ENCODE measurements at places on chromosomes 3 and 15.

GRCh38 chr3:52299879-52300611, 12.4 kb downstream of the GLYCTK start:
- peak; percentile 34 for DNase-seq

GRCh38 chr3:172152874-172153273, 113.5 kb downstream of the FNDC3B start:
- DNase-seq, result peak; percentile 67

DNA sequence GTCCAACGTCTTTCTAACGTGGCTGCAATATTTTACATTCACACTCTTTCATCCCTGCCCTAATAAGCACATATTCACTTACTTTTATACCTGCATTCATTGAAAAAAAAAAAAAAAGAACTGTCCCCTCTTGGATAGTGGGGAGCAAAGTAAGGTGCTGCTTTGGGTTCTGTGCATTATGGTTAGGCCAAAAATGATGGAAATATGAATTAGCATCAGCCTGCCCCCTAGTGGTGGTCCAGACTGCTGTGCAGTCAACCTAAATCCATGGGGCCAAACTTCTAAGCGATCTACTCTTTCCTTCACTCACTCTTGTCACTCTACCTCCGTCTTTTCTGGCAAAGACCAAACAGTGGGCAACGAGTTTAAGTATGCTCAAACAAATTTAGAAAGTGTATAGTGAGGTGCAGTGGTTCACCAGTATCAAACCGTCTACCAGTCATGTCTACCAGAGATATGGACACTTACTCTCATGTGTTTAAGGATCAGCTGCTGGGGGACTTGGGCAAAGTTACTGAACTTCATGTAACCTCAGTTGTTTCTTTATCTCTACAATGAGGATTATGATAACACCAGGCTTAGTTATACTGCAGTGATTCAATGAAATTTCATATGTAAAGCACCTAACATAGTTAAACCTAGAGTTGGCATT, 61.5 kb upstream of the GRM7 start:
- no peak for DNase-seq

DNA sequence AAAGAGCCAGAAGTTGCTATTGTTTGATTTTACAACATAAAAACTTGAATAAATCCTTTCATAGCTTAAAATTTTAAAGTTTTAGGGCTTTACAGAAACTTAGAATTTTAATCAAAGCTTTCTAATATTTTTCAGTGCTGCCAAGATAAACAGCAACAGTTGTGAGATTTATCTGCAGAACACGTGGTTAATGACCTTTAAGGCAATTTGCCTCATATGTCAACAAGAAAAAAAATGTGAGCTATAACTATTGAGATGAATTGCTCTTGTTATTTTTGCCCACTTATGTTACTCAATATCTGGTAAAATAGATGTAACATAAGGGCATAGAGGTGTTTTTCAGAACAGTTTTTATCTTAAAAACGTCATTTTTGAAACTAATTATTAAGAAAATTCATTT, 96.7 kb upstream of the NECTIN3 start:
- DNase-seq, result no peak

DNA sequence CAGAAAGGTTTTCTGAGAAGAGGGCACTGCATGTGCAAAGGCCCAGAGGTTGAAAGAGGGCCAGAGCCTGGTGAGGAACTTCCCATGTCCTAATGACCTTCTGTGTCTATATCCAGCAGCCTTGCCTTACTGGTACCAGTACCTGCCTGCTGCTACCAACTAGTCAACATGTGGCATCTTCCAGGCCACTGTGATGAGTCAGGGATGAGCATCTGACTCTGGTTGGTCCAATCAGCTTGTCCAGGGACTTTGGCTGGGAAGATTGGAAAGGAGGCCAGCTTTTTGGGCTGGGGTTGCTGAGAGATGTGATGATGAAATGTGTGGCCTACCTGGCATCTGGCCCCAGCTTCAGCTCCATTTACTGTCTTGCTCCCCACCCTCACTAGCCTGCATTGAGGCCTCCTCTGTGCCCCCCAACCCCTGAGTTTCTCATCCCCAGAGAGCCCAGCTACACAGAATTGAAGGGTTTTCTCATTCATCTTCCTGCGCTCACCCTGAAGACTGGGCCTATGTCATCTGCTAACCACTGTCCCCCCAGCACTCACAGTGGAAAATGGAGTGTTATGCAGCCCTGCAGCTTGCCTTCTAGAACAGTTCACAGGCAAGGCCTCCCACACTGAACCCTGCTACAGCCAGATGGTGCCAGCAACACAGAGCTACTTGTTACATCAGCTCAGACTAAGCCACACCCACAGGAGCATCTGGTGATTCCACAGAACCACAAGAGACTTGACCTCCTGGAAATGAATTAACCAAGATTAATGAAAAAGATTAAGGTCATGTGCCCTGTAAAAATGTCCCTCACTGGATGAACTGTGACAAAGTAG, 1.3 kb upstream of the TWF2 start:
- DNase-seq, result peak; percentile 98

DNA sequence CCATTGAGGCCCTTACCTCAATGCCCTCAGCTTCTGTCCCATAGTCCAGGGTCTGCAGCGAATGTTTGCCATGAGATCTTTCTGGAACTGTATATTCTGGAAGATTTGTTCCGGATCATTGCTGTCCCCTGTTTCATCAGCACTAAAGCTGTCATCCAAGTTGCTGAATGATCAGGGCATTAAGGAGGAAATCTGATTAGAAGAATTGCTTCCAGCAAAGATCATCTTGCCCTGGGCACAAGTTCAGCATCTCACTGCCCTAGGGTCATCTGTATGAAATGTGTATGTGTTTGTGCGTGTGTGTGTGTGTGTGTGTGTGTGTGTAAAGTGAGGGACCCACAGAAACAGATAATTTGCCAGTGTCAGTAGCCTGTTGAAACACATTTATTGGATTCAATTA, 1.4 kb downstream of the TMC3 start:
- DNase-seq, result no peak

- DNase-seq, result no peak
Measured at GRCh38 chr3:94716326-94717018, 653.6 kb downstream of the NSUN3 start.

- DNase-seq, result peak; percentile 96
Measured at GRCh38 chr3:30227571-30228301, 378.7 kb upstream of the TGFBR2 start.

DNA sequence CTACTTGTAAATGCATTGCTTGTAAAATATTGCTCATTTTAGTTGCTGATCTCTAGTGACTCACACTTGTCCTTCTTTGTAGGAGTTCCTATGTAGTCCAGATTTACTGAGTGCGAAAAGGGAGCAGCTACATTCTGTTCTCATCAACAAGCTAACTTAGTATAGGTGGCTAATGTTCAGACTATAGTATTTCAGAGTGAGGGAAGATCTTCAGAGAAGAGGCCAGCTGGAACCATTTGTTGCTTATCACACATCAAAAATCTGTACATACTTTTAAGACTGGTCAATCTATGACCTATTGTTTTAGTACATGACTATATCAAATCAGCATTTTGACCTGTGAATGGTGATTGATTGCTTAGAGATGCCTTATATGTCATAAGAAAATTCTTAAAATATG, 71.3 kb upstream of the THSD4 start:
- peak; percentile 82 for DNase-seq

DNA sequence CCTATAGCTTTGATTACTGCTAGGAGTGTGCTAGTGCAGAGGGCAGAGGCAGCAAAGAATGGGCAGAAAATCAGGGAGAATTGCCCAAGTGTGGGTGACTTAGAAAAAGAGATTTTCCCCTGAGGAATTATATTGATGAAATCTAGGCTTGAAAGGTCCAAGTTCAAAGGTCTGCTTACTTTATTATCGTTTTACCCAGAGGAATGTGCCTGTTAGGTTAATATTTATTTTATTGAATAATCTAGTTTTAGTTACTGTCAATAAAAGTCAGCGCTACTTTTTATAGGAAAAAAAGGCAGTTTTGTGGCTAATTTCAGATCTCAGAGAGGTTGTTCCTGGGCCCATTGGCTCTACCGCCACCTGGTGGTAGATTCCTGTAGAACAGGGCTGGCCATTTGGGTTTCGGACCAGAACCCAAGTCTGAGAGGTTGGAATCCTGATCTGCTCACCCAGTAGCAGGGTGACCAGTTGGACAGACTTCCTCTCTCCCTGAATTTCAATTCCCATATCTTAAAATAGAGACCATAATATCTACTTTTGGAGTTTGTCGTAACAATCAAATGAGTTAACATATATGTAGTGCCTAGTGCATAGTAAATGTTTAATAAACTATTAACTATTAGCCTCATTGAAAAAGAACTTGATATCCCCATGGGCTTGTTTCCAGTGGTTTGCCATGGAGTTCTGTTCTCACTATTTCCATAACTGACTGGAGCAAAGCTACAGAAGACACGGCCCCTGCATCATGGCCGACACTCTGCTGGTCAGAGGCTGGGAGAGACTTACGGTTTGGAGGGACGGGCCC, 62.7 kb upstream of the ZNF148 start:
- peak; percentile 39 for DNase-seq

DNA sequence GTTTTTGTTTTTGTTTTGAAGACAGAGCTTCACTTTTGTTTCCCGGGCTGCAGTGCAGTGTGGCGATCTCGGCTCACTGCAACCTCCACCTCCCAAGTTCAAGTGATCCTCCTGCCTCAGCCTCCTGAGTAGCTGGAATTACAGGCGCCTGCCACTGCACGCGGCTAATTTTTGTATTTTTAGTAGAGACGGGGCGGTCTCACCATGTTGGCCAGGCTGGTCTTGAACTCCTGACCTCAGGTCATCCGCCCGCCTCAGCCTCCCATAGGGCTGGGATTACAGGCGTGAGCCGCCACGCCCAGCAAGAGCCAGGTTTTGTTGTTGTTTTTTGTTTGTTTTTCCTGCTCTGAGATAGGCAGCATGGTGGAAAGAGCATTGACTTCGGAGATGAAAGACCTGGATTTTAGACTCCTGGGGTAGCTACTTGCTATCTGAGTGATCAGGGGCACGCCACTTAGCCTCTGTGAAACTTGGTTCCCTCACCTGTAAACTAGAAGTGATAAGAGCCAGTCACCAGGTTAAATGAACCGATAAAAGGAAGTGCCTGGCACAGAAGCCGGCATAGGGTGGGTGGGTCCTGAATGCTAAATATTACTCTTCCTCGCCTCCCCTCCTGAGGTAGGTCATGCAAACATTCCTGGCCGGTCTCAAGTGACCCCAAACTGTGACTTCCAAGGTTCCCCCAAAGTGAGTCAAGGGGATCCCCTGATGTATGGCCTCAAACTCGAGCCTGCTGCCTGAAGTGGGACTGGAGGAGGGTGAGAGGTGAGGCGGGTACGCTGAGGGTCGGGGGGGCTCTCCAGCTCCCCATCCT, 62.9 kb upstream of the MCF2L2 start:
- no peak for DNase-seq

DNA sequence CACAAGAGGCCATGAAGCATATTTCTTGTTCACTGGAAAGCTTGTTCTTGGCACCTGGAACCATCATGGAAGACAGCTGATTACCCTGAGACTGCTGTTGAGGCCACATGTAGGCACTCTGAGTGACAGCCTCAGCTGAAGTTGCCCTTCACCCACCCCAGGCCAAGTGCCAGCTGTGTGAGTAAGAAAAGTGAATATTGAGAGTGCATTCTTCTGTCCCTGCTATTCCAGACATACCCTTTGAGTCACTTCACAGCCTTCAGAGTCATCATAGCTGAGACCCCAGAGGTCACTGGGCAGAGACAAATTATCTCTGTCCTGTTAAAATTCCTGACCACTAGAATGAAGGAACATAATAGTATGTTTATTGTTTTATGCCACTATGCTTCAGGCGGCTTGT, 79.6 kb downstream of the NFKBIZ start:
- DNase-seq, result peak; percentile 73

- no peak for DNase-seq
Measured at GRCh38 chr3:18442756-18443664, 17.9 kb upstream of the SATB1 start.

GRCh38 chr3:16171825-16172224, 2.7 kb upstream of the GALNT15 start:
- DNase-seq, result no peak

DNA sequence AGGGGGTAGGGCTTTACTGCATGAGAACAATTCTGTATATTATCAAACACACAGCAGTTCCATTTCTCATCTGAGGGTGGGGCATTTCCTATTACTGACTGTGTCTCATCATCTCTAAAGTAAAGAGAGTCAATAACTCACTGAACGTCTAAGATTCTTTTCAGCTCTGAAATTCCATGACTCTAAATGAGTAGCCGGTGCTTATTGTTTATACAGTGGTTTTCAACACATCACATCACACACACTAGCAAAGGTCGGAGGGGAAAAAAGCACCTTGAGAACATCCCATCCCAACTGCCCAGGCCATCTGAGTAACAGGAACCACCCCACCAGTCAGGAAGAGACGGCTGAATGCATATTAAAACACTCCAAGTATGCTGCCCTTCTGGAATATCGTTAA, 196.0 kb downstream of the SUCLG2 start:
- DNase-seq, result peak; percentile 70

DNA sequence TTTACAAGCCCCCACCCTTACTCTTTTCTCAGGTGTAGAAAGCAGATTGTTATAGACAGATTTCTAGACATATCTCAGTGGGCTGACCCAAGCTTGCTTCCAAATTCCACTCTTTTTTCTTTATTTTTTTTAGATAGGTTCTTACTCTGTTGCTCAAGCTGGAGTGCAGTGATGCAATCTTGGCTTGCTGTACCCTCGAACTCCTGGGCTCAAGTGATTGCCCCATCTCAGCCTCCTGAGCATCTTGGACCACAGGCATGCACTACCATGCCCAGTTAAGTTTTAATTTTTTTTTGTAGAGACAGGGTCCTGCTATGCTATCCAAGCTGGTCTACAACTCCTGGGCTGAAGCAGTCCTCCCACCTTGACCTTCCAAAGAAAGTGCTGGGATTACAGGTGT, 53.5 kb upstream of the ADAMTS9 start:
- DNase-seq, result peak; percentile 37

GRCh38 chr3:48013288-48013980, 2.8 kb downstream of the MAP4 start:
- peak; percentile 91 for DNase-seq

GRCh38 chr3:96209699-96210098, 604.7 kb upstream of the EPHA6 start:
- DNase-seq, result no peak

- no peak for DNase-seq
Measured at GRCh38 chr3:143648218-143648617, 200.1 kb downstream of the SLC9A9 start.

DNA sequence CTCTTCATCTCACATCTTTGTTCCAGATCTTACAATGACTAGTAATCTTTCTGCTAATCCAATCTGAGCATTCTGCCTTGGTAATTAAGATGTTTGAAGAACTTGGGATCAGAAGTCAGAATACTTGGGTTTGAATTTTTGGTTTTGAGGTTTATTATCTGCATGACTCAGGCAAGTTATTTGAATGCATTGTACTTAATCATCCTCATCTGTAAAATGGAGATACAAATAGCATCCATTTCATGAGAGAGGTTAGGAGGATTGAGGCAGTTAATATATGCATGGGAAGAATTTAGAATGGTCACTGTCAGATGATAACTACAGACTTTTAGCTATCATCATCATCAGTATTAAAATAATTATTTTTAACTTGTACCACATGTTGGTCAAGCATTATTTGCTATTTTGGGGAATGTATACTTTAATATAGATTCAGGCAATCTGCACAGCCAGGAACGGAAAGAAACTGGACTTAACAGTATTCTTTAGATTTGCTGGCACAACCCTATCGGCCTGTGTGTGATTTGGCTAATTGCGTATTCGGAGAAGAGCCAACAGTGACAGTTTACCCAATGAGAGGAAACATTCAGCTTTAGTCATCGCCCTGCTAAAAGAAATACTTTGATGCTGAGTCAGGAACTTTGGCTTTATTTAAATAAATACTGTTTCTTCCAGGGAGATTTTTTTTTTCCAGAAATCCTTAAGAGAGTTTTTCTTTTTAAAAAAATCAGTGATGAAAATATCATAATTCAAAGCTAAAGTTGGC, 600.0 kb downstream of the ROBO1 start:
- peak; percentile 97 for DNase-seq
